ENCODE measurements at places on chromosomes 16 and 17. TPM values are rescaled to one million over a fixed set of nuclear protein-coding genes. Genes with fewer than 3 reads are reported as not detected.

Gene TSPAN10
- total RNA-seq: 2.0 TPM

Gene ATP2C2
- not detected for total RNA-seq

Gene SCO1
- 9.8 TPM for total RNA-seq

Gene CNTD1
- total RNA-seq: not detected

All from smooth muscle cell of the coronary artery (primary cell).